OCI-M1 (cell line): ENCODE measurements at places on chromosomes 3 and 15.

DNA sequence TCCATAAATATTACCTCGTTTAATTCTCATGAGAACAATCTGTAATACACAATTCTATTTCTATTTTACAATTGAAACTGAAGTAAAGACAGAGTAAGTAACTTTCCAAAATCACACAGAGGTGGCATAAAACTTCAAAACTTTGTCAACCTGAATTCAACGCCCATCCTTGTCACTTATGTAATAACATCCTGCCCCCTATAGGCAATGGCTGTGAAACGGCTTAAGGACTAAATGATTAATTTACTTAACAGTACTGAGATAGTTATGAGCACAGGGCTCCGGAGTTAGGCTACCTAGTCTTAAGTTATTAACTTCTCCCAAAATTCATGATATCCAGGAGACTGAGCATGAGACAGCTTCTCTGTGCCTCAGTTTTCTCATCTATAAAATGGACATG, 293.1 kb upstream of the CHRM5 start:
- peak; percentile 55 for DNase-seq

GRCh38 chr3:29026286-29026685, 254.6 kb upstream of the RBMS3 start:
- DNase-seq = no peak

GRCh38 chr15:100849021-100849854, 30.4 kb upstream of the ALDH1A3 start:
- DNase-seq = no peak

GRCh38 chr3:179045719-179046402, 25.7 kb downstream of the ZMAT3 start:
- no peak for DNase-seq

GRCh38 chr3:51141573-51141972, 243.5 kb upstream of the MANF start:
- peak; percentile 1 for DNase-seq

GRCh38 chr15:74302821-74303359, 64.6 kb downstream of the CYP11A1 start:
- DNase-seq = peak; percentile 25

GRCh38 chr15:63626955-63627354, 29.8 kb downstream of the FBXL22 start:
- DNase-seq = no peak
